ENCODE measurements at places on chromosomes 3 and 15.

GRCh38 chr3:19070325-19070724 is 78.0 kb upstream of the KCNH8 start:
- no peak for ATAC-seq

DNA sequence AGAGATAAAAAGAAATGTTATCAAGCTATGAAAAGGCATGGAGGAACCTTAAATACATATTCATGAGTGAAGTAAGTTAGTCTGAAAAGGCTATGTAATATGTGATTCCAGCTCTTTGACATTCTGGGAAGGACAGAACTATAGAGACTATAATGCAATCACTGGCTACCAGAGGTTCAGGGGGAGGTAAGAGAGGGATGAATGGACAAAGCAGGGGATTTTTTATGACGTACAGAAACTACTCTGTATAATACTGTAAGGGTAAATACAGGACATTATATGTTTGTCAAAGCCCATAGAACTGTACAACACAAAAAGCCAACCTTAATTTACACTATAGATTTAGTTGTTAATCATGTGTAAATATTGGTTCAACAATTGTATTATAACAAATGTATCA is 46.1 kb downstream of the MCTP2 start:
- no peak for ATAC-seq

- ATAC-seq, result no peak
These were observed 30.2 kb downstream of the NCEH1 start for GRCh38 chr3:172680684-172681083.

GRCh38 chr15:38904298-38904697 is 339.7 kb upstream of the RASGRP1 start:
- no peak for ATAC-seq

DNA sequence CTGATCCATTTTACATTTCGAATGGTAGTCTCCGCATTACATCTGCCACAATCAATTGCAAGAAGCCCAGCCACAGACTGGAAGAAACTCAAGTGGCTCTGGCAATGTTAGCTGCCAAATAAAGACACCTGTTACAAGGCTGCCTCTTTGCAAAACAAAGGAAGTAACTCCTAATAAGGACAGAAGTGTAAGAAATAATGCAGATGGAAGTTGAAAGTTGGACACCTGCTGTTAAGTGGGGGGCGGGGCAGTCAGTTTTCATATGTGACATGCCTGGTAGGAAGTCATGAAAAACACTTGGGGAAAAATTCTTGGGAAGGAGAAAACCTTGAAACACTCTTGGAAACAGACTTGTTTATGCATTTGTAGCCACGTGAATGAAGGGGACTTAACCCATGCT is 54.1 kb upstream of the ATP2C1 start:
- no peak for ATAC-seq

DNA sequence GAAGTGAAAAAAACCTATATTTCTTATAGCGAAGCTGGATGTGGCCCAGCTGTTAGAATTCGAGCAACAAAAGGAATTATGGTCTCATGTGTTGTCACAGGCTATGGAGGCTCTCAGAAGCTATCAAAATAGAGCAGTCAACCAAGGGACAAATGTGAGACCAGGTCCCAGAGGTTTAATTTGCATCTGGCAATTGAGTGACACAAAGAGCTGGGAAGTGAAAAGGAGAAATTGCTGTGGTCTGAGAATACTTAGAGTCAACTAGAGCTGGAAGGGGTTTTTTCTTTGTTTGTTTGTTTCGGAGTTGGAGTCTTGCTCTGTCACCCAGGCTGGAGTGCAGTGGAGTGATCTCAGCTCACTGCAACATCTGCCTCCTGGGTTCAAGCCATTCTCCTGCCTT is 61.3 kb upstream of the SMAD3 start:
- ATAC-seq, result no peak

GRCh38 chr3:103991-104390 is 92.6 kb upstream of the CHL1 start:
- ATAC-seq, result no peak

- ATAC-seq, result peak; percentile 45
These were observed 73.1 kb upstream of the FEZF2 start for GRCh38 chr3:62446337-62446940.

- ATAC-seq, result no peak
These were observed 103.9 kb downstream of the SNRK start for GRCh38 chr3:43390255-43390588.

- ATAC-seq, result no peak
These were observed 7.7 kb upstream of the FLNB start for GRCh38 chr3:58000306-58001085.

DNA sequence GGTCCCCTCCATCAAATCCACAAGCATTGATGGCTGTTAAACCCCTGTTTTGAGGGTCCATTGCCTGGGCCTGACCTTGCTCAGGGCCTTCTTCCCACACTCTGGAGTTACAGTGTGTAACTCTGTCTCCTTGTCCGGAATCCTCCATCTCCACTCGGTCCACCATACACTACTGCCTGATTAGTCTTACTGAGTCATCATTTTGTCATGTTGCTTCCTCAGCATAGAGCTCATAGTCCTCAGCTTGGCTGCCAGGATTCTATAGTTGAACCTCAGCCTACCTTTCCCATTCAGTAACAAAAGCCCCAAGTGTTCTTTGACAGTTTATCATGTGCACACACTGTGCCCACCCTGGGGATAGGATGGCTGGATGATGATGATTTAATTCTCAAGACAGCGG is 113.0 kb downstream of the PDE8A start:
- ATAC-seq, result no peak

DNA sequence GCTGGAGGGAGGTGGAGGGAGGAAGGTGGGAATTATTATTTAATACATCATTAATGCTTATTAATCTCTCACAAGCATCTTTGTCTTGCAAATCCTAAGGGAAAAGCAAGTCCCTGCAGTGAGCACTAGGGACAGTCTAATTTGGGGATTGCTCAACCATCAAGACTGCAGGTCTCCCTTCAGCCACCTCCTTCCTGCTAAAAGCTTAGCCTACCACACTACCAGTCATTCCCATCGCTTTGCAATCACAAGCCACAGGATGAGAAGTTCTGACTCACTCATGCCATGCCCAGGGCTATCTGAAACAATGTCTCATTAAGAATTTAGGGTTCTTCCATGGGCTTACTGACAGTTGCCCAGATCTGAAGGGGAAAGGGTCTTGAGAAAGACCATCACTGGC is 51.0 kb upstream of the EIF1B start:
- ATAC-seq, result no peak

- no peak for ATAC-seq
These were observed 108.4 kb downstream of the TMCO5A start for GRCh38 chr15:38042707-38043445.

GRCh38 chr15:49094923-49095322 is 48.7 kb upstream of the SECISBP2L start:
- ATAC-seq, result no peak

DNA sequence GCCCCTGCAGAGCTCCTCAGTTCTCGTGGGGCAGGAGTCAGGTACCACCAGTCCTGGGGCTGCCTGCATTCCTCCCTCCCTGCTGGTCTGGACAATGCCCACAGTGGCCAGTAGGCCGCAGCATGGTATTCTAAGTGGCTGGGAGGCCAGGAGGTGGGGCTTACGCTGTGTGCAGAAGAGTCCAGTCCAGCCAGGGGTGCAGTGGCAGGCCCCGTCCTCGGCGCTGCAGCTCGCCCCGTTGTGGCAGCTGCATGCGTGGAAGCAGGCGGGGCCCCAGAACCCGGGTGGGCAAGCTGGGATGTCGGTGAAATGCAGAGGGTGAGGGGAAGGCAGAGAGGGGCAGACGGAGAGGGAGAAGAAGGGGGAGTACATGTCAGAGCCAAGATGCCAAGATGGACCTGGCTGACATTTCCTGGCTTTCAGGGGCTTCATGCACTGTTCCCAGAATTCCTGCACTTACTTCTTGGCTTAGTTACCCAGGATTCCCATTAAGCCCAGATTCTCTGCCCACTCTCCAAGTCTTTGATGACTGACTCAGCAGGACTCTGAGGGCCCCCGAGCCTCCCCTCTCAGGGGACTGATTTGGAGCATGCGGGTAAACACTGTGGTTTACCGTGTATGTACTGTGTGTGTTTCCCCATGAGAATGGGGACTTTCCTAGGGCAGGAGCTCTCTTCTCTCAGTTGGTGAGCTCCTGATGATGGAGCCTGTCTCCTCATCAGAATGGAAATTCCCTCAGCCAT is 47.5 kb downstream of the RAB11A start:
- peak; percentile 91 for ATAC-seq

DNA sequence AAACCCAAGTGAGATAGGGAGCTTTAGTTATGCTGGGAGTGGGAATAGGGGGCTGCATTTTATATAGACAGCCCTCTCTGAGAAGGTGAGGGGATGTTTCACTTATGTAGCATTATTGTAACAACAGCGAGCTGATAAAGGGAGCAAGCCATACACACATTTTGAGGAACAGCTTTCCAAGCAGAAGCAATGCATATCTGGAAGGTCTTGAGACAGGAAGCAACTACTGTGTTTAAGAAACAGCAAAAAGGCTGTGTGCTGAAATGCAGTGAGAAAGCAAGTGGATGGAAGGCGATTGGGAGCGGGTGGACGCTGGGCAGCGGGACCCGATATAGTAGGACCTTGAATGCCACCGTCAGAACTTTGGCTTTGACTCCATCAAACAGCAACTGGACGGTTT is 155.9 kb upstream of the TBL1XR1 start:
- ATAC-seq, result no peak

DNA sequence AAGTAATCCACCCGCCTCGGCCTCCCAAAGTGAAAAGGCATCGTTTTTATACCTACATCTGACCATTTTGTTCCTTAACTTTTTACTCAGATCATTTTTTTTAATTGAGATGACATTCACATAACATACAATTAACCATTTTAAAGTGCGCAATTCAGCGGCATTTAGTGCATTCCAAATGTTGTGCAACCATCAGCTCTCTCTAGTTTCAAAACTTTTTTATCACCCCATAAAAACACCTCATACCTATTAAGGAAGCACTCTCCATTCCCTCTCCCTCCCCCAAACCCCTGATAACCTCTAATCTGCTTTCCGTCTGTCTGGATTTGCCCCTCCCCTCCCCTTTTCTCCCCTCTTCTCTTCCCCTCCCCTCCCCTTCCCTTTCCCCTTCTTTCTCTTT is 310.1 kb downstream of the UACA start:
- ATAC-seq, result no peak

Data from activated CD4-positive, CD25-positive, alpha-beta regulatory T cell treated with anti-CD3 and anti-CD28 coated beads, Interleukin-2, amount 50 U/mL, for 24 hours (primary cell).